Stimulated activated naive CD8-positive, alpha-beta T cell treated with anti-CD3 and anti-CD28 coated beads, Interleukin-15, amount 100 ng/mL, for 72 hours (primary cell): ENCODE measurements at places on chromosomes 6 and 20.
A peak's percentile ranks its signal among the peaks of the same experiment; 100 is the strongest.

GRCh38 chr6:40906759-40907158 lies 132.3 kb downstream of the UNC5CL start:
- DNase-seq, result no peak

GRCh38 chr6:3239110-3239830 lies 11.8 kb upstream of the TUBB2B start:
- no peak for DNase-seq

- DNase-seq, result no peak
These were observed 86.0 kb upstream of the IYD start for GRCh38 chr6:150282806-150283205.

DNA sequence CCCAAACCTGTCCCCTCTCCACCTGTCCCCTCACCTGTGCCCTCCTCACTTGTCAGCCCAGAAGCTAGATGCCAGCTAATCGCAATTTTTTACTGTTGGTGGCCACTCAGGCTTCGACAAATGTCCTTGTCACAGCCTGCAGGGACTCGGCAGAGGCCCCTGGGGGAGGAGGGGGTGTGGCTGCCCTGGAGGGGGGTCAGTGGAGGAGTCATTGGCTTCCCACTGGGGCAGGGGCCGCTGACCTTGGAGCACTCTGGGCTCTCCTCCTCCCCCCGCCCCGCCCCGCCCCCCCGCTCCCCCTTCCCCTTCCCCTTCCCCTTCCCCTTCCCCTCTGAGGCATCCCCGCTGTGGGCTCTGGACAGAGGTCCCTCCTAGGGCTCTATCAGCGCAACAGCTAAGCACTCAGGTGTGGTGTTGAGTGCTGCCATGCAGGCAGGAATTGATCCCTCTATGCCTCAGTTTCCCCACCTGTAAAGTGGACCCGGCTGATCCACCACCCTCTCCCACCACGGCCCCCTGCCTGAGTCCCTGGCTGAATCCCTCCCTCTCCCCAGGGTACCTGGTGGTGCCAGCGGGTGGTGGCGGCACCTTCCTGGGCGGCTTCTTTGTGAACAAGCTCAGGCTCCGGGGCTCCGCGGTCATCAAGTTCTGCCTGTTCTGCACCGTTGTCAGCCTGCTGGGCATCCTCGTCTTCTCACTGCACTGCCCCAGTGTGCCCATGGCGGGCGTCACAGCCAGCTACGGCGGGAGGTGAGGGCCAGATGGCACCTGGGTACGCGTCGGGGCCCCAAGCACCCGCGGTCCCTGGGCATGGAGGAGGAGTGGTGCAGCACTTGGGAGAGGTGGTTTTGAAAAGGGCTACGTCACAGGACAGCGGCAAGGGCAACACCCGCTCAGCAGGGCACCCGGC lies 23.8 kb downstream of the SLCO4A1 start:
- DNase-seq, result no peak

DNA sequence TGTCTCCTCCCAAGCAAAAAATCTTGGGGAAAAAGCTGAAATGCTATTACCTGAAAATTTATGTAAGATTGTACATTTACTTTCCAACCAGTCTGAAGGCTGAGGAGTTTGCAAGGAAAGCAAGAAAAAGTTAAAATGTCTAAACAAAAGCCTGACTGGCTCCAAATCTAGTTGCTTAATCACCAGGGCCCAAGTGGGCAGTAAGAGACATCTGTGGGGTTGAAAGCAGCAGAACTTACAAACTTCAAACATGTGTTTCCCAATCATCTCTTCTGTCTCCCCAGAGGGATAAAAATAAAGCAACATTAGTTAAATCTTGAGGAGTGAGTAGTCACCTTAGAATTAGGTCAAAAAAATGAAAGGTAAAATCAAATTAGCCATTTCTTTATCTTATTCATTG lies 98.6 kb downstream of the OGFRL1 start:
- no peak for DNase-seq

GRCh38 chr6:21611485-21611884 lies 17.9 kb downstream of the SOX4 start:
- DNase-seq, result no peak

GRCh38 chr20:41357424-41358163 lies 9.0 kb downstream of the EMILIN3 start:
- DNase-seq, result no peak

DNA sequence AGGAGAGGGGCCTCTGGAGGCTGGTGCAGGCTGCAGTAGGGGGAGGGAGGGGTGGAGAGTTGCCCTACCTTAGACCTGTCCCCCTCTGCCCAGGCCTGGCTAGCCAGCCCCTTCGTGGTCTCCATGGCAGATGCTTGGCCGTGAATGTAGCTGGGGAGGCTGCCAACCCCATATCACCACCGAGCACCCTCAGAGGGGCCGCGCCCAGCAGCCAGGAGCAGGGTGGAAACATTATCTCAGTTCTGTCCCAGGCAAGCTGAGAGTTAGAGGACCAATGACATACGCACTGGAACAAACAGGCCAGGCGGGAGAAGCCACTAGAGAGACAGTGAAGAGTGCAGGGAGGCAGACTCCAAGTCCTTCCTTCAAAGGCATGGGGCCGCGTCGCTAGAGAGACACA lies 66.5 kb downstream of the LRFN2 start:
- DNase-seq, result no peak

- no peak for DNase-seq
These were observed 259.1 kb downstream of the HDGFL1 start for GRCh38 chr6:22828179-22829062.

- DNase-seq, result no peak
These were observed 28.6 kb downstream of the ADRM1 start for GRCh38 chr20:62331347-62331746.

- peak; percentile 37 for DNase-seq
These were observed 9.3 kb upstream of the NQO2 start for GRCh38 chr6:2990248-2990931.

GRCh38 chr6:149362289-149362688 lies 37.8 kb upstream of the SUMO4 start:
- no peak for DNase-seq

DNA sequence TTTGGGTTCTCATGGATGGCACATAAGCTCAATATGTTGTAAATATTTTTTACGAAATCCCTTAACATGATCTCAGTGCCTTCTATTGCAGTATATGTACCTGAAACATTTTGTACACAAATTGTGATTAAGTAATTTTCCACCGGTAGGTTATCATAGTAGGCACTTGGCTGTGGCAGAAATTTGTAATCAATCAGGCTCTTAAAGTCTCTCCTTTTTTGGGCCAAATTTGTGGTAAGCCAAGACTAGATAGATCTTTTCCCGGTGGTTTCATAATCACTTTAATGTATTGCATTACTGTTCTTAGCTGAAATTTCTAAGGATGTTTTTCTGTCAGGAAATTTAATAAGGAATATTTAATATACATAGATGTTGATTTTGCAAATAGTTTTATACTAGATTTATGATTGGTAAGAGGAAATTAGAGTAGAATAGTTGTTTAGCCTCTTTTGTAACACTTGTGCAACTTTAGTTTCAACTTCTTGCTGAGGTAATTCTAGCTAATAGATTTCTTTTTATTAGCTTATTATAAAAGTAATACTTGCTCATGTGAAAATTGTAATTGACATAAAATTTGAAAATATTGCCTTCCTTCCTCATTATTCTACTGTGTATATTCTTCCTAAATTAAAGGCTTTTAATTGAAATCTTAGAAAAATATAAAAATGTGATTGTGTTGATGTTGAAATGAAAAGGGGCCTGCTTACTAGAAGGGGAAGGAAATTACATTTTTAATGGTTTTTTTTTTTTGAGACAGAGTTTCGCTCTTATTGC lies 3.2 kb downstream of the PCMT1 start:
- no peak for DNase-seq

DNA sequence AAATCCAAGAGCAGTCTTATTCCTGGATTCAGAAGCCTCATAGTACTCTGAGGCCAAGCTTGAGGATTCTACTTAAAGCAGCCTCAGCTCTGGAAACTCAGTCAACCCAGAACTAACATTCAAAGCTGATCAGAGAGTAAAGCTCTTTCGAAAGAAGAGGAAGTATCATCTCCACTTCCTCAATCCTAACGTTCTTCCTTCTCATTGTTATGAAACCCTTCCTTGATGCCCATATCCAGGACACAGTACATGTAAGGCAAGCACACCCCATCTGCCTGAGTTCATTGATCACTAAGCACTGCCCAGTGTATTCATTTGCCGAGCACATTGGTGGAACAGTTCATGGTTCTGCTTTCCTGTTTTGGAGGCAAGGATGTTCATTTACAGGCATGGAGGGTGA lies at the start of gene IPCEF1:
TSS of gene IPCEF1 (minus strand) at position 114 of the 400 bp plus-strand sequence. CDS start 90,856 bp downstream, outside the sequence.
- DNase-seq, result no peak

DNA sequence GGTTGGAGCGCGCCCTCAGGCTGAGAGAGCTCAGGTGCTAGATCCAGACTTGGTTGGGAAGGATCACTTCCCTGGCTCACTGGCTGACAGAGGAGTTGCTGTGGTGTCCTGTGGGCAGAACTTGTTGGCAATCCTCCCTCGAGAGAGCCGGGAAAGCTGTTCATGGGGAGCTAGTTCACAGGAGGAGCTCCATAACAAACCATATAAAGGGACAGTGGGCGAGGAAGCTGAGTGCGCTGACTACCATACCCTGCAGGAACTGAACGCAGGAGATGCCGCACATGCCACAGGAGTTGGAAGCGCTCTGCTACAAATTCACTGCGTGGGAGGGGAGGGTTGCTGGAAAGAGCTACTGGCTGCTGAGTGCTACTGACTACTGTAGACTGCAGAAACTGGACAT lies 243.2 kb downstream of the OGFRL1 start:
- no peak for DNase-seq

DNA sequence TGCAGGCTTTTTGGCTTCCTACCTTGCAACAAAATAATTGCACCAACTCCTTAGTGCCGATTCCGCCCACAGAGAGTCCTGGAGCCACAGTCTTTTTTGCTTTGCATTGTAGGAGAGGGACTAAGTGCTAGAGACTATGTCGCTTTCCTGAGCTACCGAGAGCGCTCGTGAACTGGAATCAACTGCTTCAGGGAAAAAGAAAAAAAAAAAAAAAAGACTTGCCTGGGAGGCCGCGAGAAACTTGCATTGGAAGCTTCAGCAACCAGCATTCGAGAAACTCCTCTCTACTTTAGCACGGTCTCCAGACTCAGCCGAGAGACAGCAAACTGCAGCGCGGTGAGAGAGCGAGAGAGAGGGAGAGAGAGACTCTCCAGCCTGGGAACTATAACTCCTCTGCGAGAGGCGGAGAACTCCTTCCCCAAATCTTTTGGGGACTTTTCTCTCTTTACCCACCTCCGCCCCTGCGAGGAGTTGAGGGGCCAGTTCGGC lies 420 bp downstream of the SOX4 start:
- peak; percentile 14 for DNase-seq

GRCh38 chr6:144834426-144835038 lies 549.4 kb downstream of the UTRN start:
- DNase-seq, result no peak

DNA sequence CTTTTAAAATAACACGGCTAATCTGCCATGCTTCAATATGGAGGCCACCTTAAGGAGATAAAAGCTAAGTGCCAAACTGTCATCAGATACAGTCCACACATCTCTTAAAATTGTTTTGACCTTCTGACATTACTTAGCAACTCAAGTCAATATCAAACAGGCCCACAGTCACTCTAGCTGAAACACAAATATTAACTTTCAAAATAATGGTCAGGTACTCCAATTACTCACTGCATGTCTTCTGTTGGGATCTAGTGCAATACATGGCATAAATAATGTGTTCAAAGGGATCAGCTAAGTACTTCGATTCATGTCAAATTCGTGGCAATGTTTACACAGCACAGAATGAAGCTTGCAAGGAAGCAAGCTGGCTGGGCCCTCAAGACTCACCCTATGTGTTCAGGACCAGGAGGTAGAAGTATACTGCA lies 133.9 kb upstream of the BEND6 start:
- no peak for DNase-seq
